ENCODE measurements at places on chromosomes 6 and 20.

DNA sequence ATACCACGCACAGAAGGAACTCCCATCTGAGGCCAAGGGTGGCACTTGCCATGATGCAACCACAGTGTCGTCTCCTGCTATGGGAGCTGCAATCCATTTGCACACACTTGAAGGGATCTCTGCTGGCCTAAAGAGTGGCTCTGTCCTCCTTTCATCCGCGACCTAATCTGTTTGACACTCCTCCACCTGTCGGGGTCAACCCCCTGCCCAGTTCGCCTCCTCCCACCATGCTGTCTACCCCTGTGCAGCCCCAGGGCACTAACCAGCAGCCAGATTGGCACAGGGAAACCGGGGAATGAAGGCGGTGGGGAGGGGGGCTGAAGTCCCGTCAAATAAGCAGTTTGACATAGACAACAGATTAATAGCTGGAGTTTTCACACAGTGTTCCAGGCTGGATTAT, 58.1 kb upstream of the FOXQ1 start:
- no peak for DNase-seq

- DNase-seq = no peak
Observed at GRCh38 chr6:5712349-5713215, 294.1 kb downstream of the NRN1 start.

GRCh38 chr6:21341910-21342309, 251.6 kb upstream of the SOX4 start:
- DNase-seq = no peak

- no peak for DNase-seq
Observed at GRCh38 chr6:34388421-34388820, 4.0 kb downstream of the NUDT3 start.

DNA sequence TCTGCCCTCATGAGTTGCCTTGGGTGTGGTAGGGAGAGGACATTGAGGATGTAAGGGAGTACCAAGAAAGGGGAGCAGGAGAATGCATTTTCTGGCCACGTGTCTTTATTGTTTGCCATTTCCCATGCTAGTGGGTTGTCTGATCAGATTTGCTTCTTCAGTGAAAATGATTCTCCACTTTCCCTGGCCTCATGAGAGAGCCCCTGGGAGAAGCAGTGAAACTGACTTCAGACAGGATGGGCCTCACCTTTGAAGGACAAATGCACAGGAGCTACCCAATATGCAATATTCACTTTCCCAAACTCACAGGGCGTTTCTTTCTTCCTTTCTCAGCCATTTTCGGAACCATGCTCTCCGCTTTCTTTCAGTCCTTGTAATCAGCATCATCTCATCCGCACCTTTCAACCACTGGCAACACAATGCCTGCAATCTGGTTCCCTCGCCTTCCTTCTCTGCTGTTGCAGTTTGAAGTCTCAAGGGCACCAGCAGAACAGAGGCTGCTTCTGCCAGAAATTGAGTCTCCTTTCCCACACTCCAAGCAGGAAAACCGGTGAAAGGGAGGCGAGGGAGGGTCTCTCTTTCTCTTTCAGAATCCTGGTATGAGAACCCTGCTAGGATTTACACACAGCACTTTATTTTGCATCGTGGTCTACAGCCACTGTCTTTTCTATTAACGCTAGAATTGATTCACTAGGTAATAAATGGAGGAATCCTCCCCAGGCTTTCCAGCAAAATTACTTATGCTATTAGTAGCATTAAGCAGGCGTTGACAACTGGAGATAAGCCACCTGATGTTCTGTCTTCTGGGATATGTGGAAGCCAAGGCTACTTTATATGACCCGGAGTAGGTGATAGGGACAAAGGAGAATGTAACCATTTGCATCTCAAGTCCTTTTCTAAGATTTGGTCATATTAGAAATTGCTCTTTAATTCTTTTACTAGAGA, 62.0 kb upstream of the FAM184A start:
- DNase-seq = no peak

DNA sequence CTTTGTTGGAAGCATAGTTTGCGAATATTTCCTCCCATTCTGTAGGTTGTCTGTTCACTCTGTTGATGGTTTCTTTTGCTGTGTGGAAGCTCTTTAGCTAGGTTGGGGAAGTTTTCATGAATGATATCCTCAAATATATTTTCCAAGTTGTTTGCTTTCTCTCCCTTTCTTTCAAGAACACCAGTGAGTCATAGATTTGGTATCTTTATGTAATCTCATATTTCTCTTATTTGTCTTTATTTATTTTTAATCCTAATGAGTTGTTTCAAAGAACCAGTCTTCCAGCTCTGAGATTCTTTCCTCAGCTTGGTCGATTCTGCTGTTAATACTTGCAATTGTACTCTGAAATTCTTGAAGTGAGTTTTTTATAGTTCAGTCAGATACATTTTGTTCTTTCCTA, 628.0 kb upstream of the ID4 start:
- no peak for DNase-seq

DNA sequence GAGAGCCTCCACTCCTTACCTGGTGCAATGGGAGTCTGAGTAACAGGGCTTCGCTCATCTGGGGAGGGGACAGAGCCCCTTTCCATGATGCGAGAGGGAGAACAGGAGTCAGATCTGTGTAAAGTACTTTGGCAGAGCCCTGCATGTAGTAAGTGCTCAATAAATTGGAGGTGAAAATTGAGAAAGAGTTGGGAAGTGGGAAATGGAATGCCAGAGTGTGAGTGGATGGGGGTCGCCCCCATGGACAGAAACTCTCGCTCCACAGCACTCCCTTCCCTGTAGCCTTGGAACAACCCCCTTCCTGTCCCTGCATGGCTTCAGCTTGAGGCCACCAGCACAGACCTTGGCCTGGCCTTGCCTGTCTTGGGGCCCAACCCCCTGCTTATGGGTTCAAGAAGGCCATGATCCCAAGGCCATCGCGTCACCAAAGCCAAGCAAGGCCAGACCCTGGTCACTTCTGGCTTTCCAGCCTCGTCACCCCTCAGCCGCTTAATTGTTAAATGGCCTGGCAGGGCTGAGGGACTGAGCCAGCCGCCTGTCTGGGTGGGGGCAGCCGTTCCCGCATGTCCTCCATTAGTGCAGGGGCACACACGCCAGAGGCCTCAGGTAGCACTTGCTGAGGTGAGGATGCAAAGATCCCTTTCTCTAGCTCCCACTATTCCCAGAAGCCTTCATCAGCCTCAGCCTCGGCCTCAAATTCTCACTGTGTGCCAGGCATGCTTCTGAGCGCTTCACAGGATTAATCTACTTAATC, 93.7 kb upstream of the PTPN1 start:
- no peak for DNase-seq

Data from AG10803 (cell line).